ENCODE measurements at places on chromosomes 5 and 9.
A peak's percentile ranks its signal among the peaks of the same experiment; 100 is the strongest.

- no peak for DNase-seq
Observed at GRCh38 chr5:173317091-173317730, 11.0 kb downstream of the STC2 start.

DNA sequence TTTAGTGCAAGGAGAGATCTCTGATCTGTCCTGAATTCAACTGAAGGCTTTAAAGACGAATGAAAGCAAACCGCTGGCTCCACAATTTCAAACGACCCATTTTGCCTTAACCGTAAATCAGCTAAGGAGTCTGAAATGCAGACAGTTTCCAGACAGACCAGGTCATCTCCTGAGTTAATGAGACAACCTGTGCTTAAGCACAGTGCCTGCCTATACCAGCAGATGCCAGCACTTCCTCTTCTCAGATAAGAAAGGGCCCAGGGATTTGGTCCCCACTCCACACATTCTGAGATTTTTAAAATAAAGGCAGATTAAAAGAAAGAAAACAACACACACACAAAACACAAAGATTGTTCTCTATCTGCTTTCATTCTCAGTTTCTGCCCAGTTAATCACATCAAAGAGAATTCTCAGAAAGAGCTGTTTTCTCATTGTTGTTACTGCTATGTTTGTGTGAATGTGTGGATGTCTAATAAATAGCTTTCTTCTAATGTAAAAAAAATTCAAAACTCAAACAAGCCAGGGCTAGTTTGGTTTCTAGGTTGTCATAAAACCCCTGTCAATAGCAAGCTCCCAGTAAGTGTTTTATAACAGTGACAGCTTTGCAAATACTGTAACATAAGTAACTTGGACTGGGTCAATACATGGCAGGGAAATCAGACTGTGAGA lies 157.7 kb upstream of the SLC24A2 start:
- no peak for DNase-seq

DNA sequence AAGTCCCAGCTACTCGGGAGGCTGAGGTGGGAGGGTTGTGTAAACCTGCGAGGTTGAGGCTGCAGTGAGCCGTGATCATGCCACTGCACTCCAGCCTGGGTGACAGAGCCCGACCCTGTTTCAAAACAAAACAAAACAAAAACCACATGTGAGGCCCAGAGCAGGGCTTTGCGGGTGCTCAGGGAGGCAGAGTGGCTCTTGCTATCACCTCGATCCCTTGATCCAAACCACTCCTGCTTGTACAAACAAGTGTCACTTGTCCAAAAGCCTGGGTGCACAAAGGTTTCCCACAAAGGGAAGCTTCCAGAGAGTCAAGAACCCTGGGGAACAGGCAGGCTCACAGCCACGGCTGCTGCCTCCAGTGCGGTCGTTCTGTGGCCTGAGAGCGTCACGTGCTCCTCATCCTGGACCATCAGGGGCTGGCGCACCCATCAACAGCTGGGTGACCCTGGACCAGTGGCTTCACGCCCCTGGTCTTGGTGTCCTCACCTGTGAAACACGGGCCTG lies 162.7 kb downstream of the C9orf50 start:
- peak; percentile 62 for DNase-seq

GRCh38 chr5:1007681-1008450 lies 736 bp upstream of the NKD2 start:
- no peak for DNase-seq

- DNase-seq: no peak
Observed at GRCh38 chr9:96508227-96508940, 58.4 kb downstream of the HABP4 start.
